ENCODE measurements at places on chromosomes 3 and 15.

GRCh38 chr15:29857221-29857789 lies 35.0 kb upstream of the TJP1 start:
- no peak for DNase-seq

DNA sequence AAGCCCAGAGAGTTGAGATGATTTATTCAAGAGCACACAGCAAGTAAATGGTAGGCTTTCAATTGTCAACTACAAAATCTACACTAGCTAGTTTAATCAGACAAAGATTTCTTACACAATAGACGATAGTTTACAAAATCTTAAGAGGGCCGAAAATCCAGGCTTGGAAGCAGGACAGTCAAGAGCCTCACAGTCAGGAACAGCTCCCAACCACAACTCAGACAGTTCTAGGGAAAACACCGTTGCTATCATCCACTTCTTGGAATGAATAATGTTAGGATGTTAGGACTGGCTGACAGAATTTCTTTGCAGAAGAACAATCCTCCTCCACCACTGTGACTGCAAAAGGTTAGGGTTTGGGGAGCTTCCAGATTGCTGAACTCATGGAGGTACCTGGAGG lies 290.8 kb upstream of the ZPLD1 start:
- DNase-seq: no peak

GRCh38 chr15:66675446-66675845 lies 26.6 kb upstream of the SMAD6 start:
- no peak for DNase-seq

DNA sequence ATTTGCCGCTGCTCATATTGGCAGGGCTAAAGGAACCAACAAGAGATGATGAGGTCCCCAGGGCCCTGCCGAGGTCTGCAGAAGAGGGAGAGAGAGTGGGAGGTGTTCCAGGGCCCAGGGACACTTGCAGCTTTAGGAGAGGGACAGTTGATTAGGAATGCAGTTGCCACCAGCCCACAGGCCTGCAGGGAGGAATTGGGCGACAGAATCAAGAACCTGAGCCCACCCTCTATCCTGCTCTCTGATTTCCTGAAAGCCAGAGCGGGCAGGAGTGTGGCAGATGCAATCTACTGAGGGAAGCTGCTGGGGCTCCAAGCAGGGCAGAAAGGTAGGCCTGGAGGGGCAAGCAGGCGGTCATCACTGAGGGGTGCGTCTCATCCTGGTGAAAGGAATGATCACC lies 12.1 kb upstream of the PRR23E start:
- no peak for DNase-seq

- no peak for DNase-seq
Measured at GRCh38 chr3:146550743-146551510, 6.5 kb upstream of the PLSCR1 start.

DNA sequence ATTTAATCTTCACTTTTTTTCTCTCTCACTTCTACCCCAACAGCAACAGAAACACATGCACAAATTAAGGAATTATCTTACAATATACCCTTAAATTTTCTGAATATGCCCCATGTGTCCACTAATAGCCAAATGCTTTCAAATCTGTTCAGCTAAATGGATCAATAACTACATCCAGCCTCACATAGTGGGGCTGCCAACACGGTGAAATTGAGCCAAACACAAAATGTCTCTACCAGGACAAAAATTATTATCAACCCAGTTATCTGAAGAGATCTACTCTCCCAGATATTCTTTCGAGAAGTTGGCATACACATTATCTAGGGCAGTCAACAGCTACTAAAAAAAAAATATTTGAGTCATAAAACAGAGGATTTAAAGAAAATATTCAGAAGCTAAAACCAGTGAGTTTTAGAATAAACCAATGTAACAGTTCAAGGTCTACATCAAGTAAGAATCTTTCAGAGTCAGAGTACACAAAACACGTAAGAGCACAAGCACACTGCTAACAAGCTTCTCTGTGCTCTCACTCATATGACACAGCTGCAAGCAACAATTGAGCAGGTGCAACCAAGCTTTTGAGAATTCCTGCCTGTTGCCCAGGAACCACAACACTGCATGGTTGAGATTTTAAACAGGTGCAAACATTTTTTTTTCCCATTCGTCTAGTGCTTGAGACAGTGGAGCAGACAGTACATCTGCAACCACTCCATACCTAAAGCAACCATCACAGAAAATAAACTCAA lies 247.7 kb downstream of the ZBTB20 start:
- no peak for DNase-seq

GRCh38 chr15:79682285-79682684 lies 214.5 kb downstream of the MTHFS start:
- DNase-seq: no peak

GRCh38 chr3:124032881-124033359 lies 41.0 kb upstream of the ROPN1 start:
- DNase-seq: peak; percentile 16

DNA sequence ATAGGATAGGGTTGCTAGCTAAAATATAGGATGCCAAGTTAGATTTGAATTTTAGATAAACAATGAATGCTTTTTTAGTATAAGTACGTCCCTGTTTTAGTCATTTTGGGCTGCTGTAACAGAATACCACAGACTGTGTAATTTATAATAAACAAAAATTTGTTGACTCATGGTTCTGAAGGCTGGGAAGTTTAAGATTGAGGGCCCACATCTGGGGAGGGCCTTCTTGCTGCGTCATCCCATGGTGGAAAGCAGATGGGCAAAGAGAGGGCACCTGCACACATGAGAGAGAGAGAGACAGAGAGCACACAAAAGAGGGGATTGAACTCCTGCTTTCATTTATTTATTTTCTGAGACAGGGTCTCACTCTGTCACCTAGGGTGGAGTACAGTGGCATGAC lies 246.5 kb downstream of the EPHB1 start:
- no peak for DNase-seq

DNA sequence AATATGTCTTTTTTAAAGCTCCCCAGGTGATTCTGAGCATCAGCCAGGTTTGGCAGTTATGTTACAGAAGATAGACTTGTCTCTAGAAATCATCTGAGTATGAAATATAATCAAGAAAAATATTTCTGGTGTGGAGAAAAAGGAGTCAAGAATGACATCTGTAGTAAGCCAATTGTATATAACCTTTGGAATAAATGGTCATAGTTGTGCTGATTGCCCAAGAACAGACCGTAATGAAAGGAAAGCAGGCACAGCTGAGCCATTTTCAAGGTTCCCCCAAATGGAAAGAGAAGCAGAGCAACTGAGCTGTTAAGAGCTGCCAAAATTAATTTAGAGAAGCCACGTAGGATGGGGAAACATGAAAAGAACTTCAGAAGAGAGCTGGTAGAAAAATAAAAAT lies 26.6 kb downstream of the GOLM2 start:
- no peak for DNase-seq

- DNase-seq: no peak
Measured at GRCh38 chr3:147369661-147370123, 36.7 kb downstream of the ZIC4 start.

- DNase-seq: no peak
Measured at GRCh38 chr3:104180906-104181305, 1185.8 kb upstream of the ALCAM start.

GRCh38 chr3:175839366-175840005 lies 980.4 kb downstream of the NAALADL2 start:
- no peak for DNase-seq

DNA sequence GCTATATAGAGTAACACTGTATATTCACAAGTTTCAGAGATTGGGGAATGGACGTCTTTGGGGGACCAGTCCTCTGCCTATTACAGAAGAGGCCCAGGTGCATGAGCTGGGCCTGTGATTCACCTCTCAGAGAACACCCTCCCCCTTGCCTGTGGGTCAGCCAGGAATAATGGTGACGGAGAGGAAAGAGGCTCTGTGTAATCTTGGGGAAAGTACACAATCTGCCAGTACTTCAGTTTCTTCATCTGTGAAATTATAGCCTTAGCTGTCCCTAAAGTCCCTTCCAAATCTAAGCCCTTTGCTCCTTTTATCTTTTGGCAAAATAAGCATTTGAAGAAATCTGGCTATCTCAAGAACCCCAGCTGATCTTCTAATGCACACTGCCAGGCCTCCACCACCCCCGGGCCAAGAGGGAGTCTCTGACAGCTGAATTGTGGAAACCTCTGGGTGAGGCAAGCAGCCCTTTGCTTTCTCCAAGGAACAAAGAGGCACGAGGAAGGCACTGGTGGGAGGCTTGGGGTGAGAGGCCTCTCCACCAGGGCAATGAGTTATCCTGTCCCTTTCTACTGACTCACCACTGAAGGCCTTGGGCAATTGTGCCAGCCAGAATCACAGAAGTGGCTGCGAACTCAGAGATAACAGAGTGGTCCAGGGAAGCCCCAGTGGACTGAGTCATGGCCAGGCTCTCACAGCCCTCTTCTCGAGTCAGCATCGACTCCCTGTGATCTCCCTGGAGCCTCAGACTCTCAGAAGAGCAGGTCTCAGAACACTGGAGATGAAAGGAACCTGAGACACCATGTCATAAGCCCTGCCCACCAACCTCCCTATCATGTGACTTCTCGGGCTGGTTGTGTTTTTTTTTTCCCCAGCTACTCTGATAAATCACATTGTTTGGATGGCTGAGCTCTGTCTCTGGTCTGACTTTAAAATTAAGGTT lies 31.8 kb downstream of the CCNL1 start:
- peak; percentile 33 for DNase-seq

- no peak for DNase-seq
Measured at GRCh38 chr3:54279005-54279583, 156.7 kb downstream of the CACNA2D3 start.

GRCh38 chr3:120275618-120276017 lies 9.4 kb downstream of the GPR156 start:
- no peak for DNase-seq

DNA sequence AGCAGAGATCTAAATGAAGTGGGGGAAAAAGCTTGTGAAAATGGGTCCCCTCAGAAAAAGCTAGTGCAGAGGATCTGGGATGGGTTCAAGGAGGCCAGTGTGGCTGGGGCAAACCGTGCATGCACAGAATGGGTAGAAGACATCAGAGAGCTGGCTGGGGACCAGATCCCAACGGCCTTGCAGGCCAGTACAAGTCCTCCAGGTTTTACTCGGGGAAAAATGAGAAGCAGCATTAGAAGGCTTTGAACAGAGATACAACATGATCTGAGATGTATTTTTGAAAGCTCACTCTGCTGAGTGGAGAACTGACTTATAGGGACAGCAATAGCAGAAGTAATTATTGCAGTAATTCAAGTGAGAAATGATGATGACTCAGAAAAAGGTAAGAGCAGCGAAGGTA lies 114.5 kb downstream of the HERC1 start:
- no peak for DNase-seq

DNA sequence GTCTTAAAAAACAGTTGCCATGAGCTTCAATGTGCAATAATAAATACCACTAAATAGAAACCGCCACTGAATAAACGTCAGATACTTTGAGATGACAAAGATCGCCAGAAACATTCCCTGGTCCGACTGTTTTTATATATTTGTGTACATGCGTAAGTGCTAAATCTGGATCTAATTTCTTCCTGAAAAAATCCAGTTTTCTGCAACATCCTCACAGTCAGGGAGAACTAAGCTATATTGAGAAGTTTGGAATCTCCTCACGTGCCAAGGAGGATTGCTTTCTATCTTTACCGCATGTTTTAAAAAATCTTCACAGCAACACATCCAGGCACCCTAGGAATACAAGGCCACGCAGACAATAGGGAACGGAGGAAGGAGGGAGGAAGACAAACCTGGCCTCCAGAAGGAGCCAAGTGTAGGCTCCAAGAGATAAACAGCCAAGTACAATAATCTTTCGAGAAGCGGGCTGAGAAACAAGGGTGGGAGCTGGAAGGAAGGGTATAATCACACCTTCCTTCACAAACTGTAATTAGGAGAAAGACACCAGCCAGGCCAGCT lies 5.7 kb downstream of the VGLL4 start:
- no peak for DNase-seq

- DNase-seq: no peak
Measured at GRCh38 chr3:4984511-4984864, 5.3 kb downstream of the BHLHE40 start.

- no peak for DNase-seq
Measured at GRCh38 chr3:139639662-139640061, 38.1 kb downstream of the NMNAT3 start.

GRCh38 chr3:158097593-158098308 lies 8.5 kb downstream of the SHOX2 start:
- DNase-seq: no peak

GRCh38 chr15:88756521-88756920 lies 46.7 kb upstream of the ACAN start:
- DNase-seq: no peak

GRCh38 chr15:82646250-82647044 lies 716 bp downstream of the CPEB1 start:
- no peak for DNase-seq

DNA sequence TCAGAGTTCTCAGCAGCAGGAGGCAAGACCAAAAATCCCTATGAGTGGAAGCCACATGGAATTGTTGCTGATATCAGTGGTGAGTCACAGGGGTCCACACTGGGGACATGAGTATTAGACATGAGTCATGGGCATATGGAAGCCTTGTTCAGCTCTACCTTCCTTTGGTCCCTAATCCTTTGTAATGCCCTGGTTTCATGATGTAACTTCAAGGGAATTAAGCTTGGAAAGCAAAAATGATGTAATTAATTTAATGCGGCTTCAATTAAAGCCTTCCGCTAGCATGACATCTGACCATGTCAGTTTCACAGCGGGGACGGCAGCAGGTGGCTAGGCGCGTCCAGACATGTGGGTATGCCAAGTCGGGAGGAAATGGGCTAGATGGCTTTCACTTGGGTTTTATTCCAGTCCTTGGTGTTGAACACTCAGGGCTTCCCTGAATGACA lies 176.1 kb upstream of the RGMA start:
- no peak for DNase-seq

- no peak for DNase-seq
Measured at GRCh38 chr3:114691871-114692270, 398.0 kb downstream of the TIGIT start.

DNA sequence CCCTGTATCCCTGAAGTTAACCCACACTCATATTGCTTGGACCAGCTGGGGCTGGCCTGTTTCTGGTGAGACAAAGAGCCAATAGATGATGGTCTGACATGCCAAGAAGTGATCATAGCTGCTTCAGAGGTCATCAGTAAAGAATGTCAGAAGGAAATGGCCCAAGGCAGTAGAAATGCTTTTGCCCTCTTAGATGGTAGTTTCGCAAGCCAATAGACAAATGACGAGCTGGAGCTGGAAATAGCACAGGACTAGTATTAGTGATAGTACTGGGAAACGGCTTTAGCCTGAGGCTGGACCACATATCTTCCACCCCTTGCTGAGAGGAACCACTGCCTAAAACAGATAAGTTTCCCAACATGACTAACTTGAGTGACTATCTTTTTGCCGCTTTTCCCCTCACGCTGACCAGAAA lies 176.1 kb upstream of the THBS1 start:
- no peak for DNase-seq

Data from stimulated activated CD4-positive, alpha-beta T cell treated with anti-CD3 and anti-CD28 coated beads, TNF-alpha, amount 100 ng/mL, for 4 hours (primary cell).